ENCODE measurements at places on chromosomes 1 and 21. TPM values are rescaled to one million over a fixed set of nuclear protein-coding genes. Genes with fewer than 3 reads are reported as not detected.

TIAM1 gene
- 41.8 TPM for total RNA-seq

OR6N1 gene
- not detected for total RNA-seq

C2CD4D gene
- not detected for total RNA-seq

C1orf141 gene
- 0.69 TPM for total RNA-seq

AMIGO1 gene
- 16.6 TPM for total RNA-seq

OLFML2B gene
- 1.8 TPM for total RNA-seq

ZBED6 gene
- 8.1 TPM for total RNA-seq

RHOU gene
- 14.1 TPM for total RNA-seq

PTAFR gene
- total RNA-seq = 3.5 TPM

TENT5C gene
- total RNA-seq = 8.8 TPM

BSND gene
- total RNA-seq = not detected

AIM2 gene
- 9.9 TPM for total RNA-seq

ABCA4 gene
- 2.3 TPM for total RNA-seq

AIRE gene
- total RNA-seq = 0.23 TPM

PGBD5 gene
- total RNA-seq = 12.2 TPM

CLCA4 gene
- total RNA-seq = not detected

SOD1 gene
- total RNA-seq = 137 TPM

PLA2G5 gene
- 1.8 TPM for total RNA-seq

CRP gene
- not detected for total RNA-seq

ADORA1 gene
- 29.8 TPM for total RNA-seq

CFAP141 gene
- not detected for total RNA-seq

NRDC gene
- 101 TPM for total RNA-seq

CDCA8 gene
- total RNA-seq = 2.1 TPM

MMP23B gene
- 0.92 TPM for total RNA-seq

ZNF683 gene
- total RNA-seq = not detected

KRTAP10-12 gene
- total RNA-seq = not detected

RGS5 gene
- total RNA-seq = 8.3 TPM

SH3BP5L gene
- 25.1 TPM for total RNA-seq

S100B gene
- 57.0 TPM for total RNA-seq

OR2L2 gene
- total RNA-seq = 0.92 TPM

HAO2 gene
- total RNA-seq = not detected

LIPI gene
- not detected for total RNA-seq

ZSCAN20 gene
- 8.3 TPM for total RNA-seq

ANGPTL7 gene
- 0.23 TPM for total RNA-seq

NUDT17 gene
- total RNA-seq = 8.5 TPM

OR2G6 gene
- total RNA-seq = not detected

MFSD2A gene
- total RNA-seq = 26.8 TPM

CRB1 gene
- 39.7 TPM for total RNA-seq

EVA1B gene
- total RNA-seq = 3.5 TPM

ZFP69B gene
- 10.6 TPM for total RNA-seq

SPRR2A gene
- total RNA-seq = not detected

RNU5D-1 gene
- total RNA-seq = not detected

OR10J4 gene
- not detected for total RNA-seq

IQGAP3 gene
- total RNA-seq = 3.5 TPM

AMY2A gene
- not detected for total RNA-seq

Measured in diencephalon (tissue), 1 donor.